ENCODE measurements at places on chromosomes 7 and 10.
A peak's percentile ranks its signal among the peaks of the same experiment; 100 is the strongest.

GRCh38 chr7:28641752-28642545 is 229.6 kb downstream of the CREB5 start:
- no peak for DNase-seq

- no peak for DNase-seq
Measured at GRCh38 chr10:86744067-86744725, 12.2 kb upstream of the BMPR1A start.

DNA sequence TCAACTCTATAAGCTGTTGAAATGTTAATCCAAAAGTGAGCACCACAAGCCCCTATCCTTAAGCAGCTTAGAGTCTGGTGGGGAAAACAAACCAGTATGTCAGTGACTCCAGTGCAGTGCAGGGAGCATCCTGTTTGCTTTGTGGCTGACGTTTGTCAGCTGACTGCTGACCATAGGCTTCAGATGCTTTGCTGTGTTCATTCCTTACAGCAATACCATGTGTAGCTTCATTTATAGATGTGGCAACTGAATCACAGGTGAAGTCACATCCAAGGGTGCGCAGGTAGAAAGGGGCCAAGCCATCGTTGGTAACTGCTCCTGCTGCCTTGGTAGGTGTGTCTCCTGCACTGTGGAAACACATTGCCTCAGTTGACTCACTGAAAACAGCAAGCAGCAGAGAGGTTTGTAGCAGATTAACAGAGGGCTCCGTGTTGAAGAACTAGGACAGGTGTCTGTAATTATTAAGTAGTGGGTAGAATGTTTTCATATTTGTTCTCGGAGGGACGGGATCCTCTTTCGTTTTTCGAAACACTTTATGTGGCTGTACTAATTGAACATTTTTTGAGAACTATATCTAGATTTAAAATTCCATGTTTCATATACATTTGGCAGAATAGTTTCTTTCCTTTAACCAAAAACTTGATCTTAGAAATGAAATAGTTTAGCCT is 2.0 kb downstream of the INSIG1 start:
- DNase-seq = no peak

GRCh38 chr10:69577268-69578232 is 4.3 kb upstream of the NEUROG3 start:
- no peak for DNase-seq

DNA sequence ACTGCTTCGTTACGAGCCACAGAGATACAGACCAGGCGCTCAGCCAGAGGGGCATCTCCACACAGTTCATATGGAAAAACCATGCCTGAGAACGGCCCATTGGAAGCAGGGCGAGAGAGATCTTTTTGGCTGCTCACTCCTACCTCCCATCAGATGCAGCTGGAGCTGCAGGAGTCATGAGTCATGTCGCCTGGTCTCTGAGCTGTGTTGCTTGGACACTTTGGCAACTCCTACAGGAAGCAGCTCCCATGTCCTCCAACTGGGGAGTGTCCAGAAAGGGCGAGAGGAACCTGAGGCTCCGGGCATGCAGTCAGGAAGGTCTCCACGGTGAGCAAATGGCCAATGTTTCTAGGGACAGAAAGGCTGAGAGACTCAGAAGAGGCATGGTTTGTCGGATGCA is 24.9 kb downstream of the INSIG1 start:
- peak; percentile 8 for DNase-seq

DNA sequence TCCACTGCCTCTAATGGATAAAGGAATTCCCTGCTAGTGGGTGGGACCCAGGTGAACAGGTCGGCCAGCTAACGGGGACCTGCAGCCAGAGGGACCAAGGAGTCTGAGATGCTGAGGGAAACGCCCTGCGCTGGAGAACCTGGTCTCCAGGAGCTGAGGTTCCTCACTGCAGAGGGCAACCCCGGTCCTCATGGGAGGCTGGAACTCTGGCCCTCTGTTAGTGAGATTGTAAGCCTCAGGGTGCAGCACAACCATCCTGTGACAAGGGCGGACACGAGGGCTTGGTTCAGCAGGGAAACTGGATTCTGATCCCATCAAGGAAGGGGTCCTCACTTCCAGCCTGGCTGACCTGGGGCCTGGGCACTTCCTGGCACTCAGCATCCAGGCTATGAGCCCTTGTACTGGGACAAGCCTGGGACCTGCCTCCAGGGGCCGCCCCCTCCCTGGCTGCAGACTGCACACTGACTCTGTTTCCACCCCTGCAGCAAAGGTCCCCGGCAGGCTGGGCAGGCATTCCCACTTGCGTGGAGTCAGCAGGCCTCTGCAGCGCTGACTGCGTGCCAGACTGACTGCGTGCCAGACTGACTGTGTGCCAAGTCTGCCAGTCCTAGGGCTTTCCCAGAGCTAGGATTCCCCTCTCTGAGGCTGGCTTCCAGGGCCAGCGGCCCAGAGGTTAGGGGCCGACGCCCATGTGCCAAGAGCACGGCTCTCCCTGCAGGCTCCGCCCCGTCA is 143.2 kb downstream of the MAPK8 start:
- DNase-seq = no peak

- DNase-seq = no peak
Measured at GRCh38 chr7:17512181-17512675, 213.8 kb downstream of the AHR start.

DNA sequence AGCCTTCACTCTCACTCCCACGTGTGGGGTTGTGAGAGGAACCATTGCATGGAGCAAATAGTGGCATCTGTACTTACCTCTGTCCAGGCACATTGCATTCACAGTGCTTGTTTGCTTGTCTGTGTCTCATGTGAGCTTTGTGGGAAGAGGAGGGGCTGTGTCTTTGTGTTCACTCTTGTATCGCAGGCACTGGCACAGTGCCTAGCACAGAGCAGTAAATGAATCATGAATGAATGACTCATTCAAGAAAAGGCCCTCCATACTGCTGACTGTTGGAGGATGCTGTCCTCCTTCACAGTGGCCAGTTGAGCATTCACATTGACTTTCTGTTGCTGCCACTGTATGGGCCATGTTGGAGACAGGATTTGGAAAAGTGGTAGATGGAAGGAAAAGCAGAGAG is 125.3 kb downstream of the SORCS3 start:
- no peak for DNase-seq

GRCh38 chr7:80999100-80999499 is 80.2 kb upstream of the SEMA3C start:
- no peak for DNase-seq

Data from HFFc6 (cell line).